ENCODE measurements at places on chromosomes 1 and 21.

DNA sequence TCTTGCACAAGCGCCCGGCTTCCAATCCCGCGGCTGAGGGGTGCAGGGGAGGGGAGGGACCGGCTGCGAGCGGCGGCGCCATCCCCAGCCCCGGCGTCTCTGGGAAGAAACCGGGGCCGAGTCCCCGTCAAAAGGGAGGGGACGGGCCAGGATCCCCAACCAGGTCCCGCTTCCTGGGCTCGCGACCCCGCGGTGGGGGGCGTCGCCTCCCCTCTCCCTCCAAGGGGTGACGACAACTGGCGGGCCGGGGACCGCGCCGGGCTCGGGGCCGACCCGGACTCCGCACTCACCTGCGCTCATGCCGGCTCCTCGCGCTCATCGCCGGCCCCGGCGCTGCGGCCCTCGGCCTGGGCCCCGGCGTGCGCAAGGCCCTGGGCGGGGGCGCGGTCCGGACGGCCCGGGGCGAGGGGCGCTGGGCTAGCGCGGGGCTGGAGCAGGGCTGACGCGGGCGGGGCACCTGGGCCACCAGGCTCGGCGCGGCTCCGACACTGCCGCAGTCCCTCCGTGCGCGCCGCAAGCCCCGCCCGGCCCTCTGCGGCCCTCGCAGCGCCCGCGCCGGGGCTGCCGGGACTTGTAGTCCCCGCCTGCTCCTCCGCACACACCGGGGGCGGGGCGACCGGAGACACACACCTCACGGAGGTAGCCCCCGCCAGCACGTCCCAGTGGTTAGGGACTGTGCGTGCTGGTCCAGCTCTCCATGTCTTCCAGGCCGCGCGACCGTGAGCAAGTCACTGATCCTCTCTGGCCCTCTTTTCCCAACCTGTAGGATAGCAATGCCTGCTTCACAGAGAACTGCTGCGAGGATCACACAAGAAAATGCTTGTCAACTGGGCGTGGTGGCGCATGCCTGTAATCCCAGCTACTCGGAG is at the start of gene ATP13A2:
TSS of gene ATP13A2 (minus strand) at position 490 of the 869 bp plus-strand sequence. CDS start at position 300, 190 bp downstream.
- DNase-seq = peak; percentile 68

DNA sequence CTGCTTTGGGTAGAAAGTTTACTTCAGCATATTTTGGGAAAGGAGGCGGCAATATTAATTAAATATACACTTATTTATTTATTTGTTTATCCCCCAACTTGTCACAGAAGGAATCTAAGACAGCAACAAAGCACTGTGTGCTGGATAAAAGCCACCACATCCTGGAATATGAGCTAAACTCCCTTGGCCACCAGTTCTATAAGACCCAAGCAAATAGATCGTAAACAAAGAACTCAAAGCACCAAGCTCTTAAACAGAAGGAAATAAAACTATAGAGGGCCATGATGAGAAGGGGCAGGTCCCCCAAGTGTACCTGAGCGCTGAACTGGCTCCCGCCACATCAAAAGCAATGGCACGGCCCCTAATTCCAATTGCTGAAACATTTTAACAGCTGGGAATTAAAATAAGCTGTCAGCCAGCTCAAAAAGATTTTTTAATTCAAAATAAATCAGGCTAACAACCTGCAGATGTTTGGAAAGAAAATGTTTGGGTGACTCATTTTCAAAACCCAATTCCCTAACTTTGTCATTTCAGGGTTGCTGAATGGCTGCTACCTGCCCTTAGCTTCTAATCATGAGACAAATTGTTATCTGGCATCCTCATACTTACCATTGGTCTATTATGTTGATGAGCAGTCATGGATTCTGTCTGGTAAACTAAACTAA is 127.1 kb downstream of the SLC30A10 start:
- DNase-seq = no peak

DNA sequence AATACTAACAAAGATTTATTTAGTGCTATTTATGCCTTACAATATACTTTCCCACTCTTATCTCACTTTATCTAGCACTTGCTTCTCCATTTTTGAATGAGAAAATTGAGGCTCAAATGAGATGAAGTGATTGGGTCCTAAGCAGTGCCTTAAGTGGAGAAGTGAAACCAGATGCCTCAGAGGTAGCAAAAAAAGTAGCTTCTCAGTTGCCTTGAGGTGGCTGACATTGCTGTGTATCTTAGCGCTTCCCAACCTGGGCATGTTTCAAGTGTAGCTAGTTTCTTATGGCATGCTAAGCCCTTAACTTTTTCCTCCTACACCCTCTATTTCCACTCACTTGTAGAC is 390.4 kb downstream of the OMA1 start:
- no peak for DNase-seq

DNA sequence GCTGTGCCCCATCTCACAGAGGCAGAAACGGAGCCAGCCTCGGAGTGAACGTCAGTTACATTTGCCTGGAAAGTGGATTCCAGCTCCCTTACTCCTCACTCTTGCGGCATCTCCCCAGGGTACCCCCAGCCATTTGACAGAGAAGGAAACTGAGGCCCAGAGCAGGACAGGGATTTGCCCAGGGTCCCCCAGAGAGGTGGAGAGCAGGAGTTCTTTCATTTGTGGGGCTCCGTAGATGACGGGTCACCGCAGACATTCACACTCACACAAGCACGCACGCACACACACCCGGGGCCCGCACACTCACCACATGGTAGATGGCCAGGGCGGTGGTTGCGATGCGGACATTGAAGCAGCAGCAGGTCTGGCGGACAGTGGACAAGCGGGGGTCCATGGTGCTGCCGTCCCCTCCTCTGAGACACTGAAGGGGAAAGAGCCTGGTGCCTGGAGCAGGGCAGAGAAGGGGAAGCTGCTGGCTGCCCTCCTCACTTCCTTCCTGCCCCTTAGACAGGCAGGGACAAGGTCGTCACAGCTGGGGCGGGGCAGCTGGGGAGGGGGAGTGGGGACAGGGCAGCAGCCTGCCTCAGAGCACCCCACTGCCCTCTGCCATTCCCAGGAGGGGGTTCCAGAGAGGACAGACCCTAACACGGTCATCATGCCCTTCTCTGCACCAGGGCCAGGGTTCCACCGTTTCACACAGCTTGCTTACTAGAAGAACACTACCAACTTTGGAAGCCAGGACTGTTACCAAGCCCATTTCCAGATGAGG is at the start of gene LAPTM5:
TSS of gene LAPTM5 (minus strand) at position 423 of the 769 bp plus-strand sequence. CDS start at position 394, 29 bp downstream.
- DNase-seq = no peak

GRCh38 chr1:27097484-27097917 is 57.4 kb downstream of the SLC9A1 start:
- DNase-seq = peak; percentile 58

DNA sequence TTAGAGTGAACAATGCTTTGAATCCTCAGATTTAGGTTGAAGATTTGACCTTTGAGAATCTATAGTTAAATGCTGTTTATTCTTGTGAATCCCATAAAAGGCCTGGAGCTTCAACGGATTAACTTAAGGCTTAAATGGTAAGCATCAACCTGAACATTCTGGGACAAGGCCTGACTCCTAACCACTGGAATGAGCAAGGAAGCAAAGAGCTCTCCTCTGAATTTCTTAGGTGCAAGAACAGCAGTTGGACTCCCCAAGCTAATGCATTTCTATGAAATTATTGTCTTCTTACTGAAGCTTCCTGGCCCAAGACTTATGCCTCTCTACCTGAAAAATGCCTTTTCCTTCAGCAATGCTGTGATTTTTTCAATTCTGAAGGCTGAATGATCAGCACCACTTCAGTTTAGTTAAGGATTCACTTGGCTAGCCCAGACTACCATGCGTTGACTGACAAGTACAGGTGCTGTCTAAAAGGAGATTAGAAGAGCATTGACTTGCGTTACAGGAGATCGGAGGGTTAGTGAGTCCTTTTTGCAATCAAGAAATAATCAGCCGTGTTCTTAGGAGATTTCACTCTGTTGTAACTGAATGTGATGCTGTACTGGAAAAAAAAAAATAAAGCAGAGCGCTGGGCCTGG is 178.5 kb downstream of the ZC3H11B start:
- DNase-seq = no peak

- no peak for DNase-seq
Observed at GRCh38 chr1:34060901-34061415, 104.1 kb downstream of the CSMD2 start.

DNA sequence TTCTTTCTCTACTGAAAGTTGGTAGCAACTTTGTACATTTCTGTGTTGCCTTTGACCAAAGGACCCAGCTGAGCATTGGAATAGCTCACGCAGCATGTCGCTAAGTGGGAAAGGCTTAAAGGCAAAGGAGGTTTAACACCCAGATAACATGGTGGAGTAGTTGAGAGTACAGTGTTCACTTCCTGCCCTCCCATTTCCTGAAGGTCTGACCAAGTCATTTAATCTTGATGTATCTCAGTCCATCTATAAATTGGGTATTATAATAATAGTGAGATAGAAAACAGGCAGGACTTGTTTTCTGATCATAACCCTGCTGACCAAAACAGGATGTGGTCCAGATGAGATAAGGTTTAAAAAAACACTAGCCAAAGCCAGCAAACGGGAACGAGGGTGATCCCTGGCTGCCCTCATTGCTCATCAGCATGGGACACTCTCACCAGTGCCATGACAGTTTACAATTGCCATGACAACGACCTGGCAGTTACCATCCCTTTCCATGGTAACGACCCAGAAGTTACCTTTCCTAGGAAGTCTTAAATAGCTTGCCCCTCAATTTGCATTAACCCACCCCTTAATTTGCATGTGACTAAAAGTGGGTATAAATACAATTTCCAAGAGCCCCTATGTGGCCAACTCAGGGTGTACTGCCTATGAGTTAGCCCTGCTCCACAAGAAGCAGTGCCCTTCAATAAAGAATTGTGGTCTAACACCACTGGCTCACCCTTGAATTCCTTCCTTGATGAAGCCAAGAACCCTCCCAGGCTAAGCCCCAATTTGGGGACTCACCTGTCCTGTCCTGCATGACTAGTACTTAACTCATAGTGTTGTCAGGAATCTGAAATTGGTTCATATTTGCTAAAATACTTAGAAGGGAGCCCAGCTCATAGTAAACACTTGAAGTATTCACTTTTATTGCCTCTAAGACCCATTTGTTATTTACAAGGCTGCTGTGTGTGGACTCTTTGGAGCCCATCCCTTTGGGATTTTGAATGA is 28.4 kb upstream of the FHAD1 start:
- peak; percentile 90 for DNase-seq

DNA sequence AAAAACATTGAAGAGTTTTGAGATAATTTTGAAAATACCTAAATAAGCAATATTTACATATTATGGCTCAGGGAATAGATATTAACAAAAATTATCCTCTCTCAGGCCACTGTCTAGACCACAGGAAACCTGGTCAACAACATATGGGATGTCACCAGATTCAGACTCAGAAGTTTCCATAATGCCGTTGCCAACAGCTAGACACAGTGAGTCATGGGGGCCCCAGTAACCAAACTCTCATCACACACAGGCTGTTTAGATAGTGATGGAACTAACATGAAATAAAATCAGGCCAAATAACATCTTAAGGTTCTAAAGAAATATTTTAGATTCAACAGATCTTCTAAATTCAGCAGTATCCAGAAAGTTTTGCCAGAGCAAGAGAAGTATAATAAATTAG is 681.7 kb upstream of the ADAMTS5 start:
- DNase-seq = no peak

- no peak for DNase-seq
Observed at GRCh38 chr1:208127792-208128529, 116.2 kb downstream of the PLXNA2 start.

DNA sequence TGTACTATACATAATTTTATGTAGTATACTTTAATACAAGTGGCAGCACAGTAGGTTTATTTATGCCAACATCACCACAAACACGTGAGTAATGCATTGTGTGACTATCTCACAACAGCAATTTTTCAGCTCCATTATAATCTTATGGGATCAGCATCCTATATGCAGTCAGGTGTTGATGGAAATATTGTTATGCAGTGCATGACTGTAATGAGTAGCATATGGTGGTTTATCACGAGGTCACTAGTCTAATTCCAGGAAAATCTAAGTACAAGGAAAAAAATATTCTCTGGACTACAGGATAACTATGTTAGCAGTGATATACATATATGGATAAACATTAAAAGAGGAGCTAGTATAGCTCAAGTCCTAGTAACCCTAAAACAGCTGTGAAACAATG is 69.0 kb downstream of the ATP1B1 start:
- DNase-seq = no peak

- no peak for DNase-seq
Observed at GRCh38 chr21:29453511-29453910, 154.8 kb downstream of the BACH1 start.

- DNase-seq = no peak
Observed at GRCh38 chr1:183212870-183213269, 26.8 kb downstream of the LAMC2 start.

GRCh38 chr21:45377866-45378257 is 27.1 kb upstream of the COL18A1 start:
- DNase-seq = no peak

GRCh38 chr1:39509360-39510009 is 18.0 kb downstream of the BMP8A start:
- DNase-seq = no peak

DNA sequence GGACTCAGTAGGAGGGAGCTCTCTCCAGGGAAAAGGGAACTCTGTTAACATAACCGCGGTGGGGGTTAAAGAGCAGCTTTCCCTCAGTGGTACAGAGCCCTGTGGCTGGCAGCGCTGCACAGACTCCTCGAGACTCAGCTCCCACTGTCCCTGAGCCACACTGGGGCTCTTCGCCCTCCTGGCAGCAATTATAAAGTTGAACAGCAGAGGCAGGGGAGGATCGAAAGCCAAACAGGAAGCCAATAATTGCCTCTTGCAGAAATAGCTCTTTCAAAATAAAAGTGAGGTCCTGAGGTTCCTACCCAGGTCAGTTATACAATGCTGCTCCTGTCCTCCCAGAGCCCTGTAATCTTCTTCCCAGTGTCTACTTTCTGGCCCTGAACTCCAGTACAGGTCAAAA is 77.0 kb downstream of the FAM78B start:
- DNase-seq = no peak

- no peak for DNase-seq
Observed at GRCh38 chr1:9346566-9346965, 53.9 kb downstream of the SPSB1 start.

GRCh38 chr1:85344256-85344694 is 67.8 kb upstream of the BCL10 start:
- no peak for DNase-seq

GRCh38 chr1:75170011-75170410 is 35.8 kb downstream of the LHX8 start:
- DNase-seq = no peak

- DNase-seq = no peak
Observed at GRCh38 chr1:244197851-244198375, 146.8 kb downstream of the ZBTB18 start.

DNA sequence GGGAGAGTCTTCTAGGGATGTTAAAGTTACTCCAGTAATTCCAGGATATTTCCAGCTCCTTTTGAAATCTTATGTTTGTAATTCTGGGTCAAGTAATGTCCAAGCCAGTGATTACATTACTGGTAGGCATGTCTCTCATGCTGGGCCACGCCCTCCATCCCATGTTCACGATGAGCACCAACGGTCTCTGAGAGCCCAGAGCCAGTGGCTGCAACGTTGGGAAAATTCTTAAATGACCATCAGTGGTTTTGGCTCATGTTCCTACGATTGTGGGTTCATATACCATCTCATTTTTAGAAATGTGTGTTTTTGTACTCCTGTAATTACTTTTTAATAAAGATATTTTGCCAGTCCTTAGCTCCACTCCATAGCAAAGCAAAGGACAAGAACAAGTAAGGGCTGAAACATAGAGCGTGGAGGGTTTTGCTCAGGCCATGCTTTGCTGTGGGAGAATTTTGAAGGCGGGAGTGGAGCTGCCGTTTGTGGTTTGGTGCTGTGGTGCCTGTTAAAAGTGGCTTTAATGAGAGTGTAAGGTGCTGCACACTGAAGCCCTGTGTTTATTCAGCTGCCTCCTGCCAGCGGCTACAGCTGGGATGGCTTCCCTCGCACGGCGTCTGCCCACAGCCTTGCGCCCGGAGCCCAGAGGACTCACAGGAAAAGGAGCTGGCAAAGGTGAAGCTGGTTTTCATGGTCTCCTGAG is 28.9 kb downstream of the VANGL1 start:
- DNase-seq = no peak
